Activated effector memory CD4-positive, alpha-beta T cell treated with anti-CD3 and anti-CD28 coated beads, Interleukin-2, amount 50 U/mL, for 16 hours (primary cell): ENCODE measurements at places on chromosomes 6 and 20.

DNA sequence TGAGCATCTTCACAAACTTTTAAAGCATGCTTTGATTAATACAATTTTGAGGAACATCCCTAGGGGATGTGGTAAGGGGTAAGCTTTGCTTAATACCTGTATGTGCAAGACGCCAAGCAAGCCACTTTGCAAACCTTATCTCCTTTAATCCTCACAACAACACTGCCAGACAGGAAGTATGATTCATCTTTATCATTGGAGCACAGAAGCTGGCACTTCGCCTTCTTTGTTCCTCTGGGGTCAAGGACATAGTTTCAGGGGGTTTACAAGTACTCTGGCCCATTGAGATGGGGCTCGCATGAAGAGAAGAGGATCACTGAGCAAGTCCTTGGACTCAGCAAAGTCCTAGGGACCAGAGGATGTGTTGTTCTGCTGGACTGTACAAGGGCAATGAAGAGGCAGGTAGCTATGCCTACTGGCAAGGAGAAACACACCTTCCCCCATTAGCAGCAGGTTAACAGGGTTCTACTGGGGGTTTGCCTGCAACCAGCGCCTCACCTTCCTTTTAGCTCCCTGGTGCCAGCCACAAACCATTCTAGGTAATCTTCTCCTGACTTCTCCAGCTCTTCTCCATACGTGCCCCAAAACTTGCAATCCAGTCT lies 8.8 kb downstream of the TMEM244 start:
- DNase-seq = no peak

- no peak for DNase-seq
These were observed 15.9 kb upstream of the ITPR3 start for GRCh38 chr6:33604941-33605854.

DNA sequence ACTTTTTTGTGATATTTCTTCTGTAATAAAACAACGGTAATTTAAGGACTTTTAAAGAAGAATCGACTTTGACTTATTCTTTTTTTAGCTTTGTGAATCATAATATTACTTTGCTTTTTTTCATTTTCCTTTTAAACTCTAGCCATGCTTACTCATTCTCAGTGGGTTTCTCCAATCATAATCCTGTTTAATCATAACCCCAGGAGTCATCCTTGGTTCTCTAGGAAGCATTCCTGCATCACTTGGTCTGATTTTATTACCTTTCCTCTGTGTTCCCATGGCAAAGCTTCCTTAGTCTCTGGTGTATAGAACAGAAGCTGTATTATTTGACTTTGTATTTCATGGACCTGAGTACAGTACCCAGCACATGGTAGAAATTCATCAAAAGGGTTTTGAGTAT lies 223.5 kb downstream of the CDKAL1 start:
- no peak for DNase-seq

- DNase-seq = peak; percentile 75
These were observed 646 bp downstream of the RPS6KA2 start for GRCh38 chr6:166626177-166627032.

DNA sequence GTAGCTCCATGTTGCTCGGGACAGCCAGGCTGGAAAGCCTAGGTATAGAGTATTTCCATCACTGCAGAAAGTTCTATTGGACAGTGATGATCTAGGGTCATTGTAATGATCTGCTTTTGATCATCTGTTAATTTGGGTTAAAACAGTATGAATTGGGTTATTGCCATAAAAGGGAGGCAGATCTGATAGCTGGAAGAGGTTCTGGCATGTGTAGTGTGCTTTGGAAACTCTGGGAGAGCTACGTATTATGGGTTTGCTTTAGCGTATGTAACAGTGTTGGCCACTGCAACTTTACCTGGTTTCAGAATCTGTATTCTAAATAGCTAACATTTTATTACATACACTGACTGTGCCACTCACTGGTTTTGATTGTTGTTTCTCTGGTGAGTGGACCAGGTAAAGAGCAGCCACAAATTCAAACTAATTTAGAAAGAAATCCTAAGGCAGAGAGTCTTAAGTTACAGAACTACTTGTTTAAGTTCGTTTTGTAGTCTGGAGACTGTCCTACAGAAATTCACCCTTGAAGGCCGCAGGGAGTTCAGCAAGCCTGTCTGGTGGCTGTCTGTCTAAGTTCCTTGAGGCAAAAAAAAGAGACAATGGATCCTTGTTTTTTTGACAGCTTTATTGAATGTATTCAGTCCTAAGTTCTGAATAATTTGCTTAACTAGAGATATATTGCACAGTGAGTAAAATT lies 300.3 kb downstream of the PRL start:
- DNase-seq = no peak

GRCh38 chr20:33875055-33875454 lies 63.9 kb downstream of the CHMP4B start:
- DNase-seq = no peak
